ENCODE measurements at places on chromosomes 4 and X. TPM values are rescaled to one million over a fixed set of nuclear protein-coding genes. Genes with fewer than 3 reads are reported as not detected.

GRCh38 chrX:56219700-56220099 lies 12.5 kb upstream of the KLF8 start:
- no peak for DNase-seq

GRCh38 chr4:43693876-43694275 lies 754.7 kb downstream of the KCTD8 start:
- DNase-seq = no peak

DNA sequence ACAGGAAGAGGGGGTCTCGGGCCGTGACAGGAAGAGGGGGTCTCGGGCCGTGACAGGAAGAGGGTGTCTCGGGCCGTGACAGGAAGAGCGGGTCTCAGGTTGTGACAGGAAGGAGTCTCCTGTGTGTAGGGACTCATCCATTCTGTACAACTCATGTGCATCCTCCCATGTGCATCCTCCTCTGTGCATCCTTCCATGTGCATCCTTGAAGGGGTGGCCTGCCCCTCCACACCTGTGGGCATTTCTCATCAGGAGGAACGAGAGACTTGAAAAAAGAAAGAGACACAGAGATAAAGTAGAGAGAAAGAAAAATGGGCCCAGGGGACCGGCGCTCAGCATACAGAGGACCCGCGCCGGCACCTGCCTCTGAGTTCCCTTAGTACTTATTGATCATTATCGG lies 30.2 kb upstream of the PLCXD1 start:
- no peak for DNase-seq

- DNase-seq = peak; percentile 32
Measured at GRCh38 chr4:124903995-124904722, 191.6 kb upstream of the ANKRD50 start.

STARD8 gene
- total RNA-seq = 9.4 TPM

DNA sequence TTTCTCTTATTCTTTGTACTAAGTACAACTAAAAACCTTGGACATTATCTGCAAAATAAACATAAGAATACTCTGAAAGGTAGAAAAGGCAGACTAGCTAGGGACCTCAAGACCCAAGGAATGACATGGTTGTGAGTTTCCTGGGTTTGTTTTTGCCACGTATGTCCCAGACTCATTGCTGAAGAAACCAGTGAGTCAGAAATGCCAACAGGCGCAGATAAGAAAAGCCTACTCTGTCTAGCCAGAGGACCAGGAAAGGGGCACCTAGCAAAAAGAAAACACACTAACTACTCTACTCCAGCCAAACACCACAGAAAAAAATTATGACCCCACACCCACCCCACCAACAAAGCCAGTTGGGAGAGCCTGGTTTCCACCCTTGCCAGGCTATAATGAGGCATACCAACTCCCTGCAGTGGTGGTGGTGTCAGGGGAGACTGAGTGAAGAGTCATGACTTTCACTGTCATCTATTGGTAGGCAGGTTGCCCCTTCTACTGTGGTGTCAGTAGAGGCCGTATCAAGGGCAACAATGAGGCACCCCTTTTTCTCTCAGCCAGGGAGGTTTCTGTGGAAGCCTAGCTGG lies 10.9 kb downstream of the MTMR1 start:
- no peak for DNase-seq

GRCh38 chr4:94253036-94253435 lies 45.4 kb downstream of the SMARCAD1 start:
- no peak for DNase-seq

DNA sequence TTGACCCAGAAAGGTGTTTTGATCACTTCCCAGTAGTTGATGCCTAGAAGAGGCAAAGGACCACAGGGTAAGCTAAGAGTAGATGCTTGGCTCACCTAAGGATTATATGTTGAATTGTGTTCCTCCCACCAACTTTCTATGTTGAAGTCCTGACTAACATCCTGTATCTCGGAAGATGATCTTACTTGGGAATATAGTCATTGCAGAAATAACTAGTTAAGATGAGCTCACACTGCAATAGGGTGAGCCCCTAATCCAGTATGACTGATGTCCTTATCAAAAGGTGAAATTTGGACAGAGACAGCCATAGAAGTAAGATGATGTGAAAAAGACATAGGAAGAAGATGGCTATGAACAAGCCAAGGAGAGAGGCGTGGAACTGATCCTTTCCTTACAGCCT lies 3.3 kb upstream of the HMGB2 start:
- no peak for DNase-seq

AADAT gene
- 1.5 TPM for total RNA-seq

MPP1 gene
- total RNA-seq = 17.7 TPM

DNA sequence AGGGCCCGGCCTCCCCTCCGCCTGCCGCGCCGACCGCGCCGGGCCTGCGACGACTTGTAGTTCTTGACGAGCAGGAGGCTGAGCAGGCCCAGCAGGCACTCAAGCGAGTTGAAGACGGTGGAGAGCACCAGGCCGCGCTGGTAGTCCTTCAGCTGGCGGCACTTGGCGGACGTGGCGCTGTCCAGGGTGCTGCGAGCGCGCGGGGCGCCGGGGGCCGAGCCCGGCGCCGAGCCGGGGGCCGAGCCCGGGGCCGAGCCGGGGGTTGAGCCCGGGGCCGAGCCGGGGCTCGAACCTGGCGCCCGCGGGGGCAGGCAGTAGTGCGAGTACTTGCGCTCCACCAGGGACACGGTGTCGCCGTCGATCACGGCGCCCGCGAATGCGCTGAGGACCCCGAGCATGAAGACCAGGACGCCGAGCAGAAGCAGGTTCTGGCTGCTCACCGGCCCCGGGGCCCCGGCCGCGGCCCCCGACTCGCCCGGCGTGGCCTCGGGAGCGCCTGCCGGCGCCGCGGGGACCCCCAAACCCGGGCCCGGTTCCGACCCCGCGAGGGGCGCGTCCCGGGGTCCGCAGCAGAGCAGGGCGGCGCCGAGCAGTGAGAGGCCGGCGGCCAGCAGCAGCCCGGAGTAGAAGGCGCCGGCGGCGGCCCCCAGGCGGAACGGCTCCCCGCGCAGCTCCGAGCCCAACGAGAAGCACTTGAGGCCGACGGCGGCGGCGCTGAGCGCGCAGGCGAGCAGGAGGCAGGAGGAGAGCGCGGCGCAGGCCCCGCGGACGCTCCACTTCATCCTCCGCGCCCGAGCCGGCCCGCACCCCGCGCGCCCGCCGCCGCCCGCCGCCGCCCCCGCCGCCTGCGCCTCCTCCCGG lies 584 bp downstream of the TMEM271 start:
- DNase-seq = no peak

HPSE gene
- 0.65 TPM for total RNA-seq

- no peak for DNase-seq
Measured at GRCh38 chr4:116598980-116599789, 486.2 kb downstream of the TRAM1L1 start.

DNA sequence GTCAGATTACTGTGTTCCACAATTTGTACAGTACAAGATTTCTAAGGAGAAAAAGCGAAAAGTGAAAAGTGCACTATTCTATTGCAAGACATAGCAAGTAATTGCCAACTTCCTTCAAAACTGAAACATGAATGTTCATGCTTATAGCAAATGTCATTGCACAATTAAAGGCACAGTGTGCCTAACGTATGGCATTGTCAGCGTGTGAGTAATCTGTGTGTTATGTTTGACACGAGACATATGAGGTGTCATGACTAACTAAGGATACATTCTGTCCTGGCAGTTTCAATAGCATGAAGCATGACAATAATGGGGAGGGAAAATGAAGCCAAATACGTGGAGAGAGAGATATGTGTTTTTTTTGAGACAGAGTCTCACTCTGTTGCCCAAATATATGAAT lies 33.6 kb upstream of the TBC1D9 start:
- no peak for DNase-seq

- no peak for DNase-seq
Measured at GRCh38 chr4:26124753-26125321, 196.0 kb upstream of the RBPJ start.

ADH1A gene
- not detected for total RNA-seq

DNA sequence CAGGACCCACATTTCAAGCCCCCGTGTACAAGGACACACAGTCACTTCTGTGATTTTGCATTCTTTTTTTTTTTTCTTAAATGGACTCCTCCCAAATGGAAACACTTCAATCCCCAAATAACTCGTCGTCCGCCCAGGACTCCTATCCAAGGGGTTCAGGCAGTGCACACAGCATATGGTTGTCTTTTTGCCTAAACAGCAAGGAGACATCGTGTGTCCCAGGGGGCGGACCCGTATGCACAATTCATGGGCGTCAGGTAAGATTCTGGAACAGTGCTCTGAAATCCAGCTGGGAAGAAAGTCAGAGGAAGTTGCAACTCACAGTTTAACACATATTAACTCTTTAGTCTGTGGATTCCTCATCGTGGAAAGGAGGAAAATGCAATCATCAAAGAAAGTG lies 231.3 kb downstream of the SHOX start:
- no peak for DNase-seq

DNA sequence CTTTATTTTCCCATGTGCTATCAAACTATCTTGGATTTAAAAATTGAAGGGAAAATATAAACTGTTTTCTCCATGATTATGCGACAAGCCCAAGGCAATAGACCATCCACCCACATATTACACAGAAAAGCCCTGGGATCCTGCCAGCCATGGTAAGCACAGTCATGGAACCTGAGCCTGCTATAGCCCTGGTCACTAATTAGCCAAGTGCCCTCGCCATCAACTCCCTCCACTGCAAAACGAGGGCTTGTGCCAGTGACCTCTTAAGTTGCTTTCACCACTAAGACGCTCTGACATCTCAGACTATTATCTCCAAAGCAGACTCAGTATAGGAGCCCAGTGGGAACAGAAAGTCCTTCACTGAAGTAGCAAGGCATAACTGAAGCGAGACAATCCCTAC lies 69.2 kb downstream of the NLGN4X start:
- DNase-seq = no peak

- no peak for DNase-seq
Measured at GRCh38 chr4:74618659-74619058, 173.7 kb downstream of the AREG start.

- no peak for DNase-seq
Measured at GRCh38 chr4:6106156-6106555, 87.9 kb upstream of the C4orf50 start.

CLDN34 gene
- not detected for total RNA-seq

DNA sequence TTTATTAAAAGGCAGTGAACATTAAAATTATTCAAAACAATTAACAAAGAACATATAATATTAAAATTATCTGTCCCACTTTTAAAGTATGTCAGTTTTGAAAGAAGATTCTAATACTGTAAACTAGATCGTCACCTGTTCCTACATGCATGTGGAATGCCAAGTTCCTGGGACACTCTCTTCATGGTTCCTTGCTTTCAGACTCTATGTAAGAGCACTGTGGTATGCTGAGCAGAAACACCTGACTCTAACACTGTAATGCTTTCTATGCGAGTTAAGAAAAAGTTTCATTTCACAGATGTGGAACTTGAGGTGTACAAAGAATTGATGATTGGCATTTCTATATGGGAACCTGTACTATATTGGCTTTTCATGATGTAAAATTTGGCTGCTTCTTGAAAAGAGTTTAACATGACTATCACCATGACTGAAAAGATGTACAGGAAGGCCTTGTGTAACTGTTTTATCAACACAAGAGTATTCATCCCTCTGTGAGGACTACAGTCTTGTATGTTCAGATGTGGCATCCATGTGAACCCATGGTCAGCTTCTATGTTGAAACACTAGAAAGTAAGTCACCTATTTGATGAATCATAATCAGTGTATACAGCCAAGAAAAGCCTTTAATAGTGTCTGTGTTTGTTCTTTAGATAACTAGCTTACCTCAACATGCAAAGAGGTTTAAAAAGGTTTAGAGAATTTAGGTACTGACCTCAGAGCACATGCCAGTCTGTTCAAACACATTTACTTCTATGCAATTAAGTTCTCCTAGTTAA lies 354.5 kb downstream of the ARHGAP24 start:
- no peak for DNase-seq

TCEAL1 gene
- total RNA-seq = 19.0 TPM

DNA sequence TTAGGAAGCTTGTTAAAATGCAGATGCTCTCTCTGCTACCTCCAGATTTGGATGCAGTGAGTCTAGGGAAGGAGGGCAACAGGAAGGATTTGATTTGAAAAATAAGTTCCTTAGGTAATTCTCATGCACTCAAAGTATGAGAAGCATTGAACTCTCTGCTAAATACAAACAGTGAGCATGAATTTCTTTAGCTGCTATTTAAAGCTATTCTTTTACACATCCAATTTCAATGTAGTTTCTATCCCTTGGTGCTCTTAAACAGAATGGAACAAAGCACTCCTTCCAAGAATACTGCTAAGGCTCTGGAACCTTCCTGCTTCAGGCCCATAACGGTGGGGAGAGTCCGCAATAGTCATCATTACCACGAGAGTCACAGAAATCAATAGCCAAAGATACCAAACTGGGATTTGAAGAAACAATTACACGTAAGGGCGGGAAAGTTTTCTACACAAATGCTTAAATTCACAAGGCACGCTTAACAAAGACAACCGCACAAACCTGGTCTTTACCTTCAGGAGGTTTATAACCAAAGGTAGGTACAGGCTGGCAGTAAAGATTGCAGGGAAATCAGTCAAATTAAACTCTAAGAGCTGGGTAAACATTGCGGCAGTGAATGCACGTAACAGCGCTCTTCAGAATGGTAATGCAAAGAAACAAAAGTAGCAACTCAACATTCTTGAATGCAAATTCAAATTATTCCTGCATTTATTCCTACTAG lies 123.2 kb upstream of the NAP1L5 start:
- DNase-seq = no peak

POU3F4 gene
- total RNA-seq = not detected

PF4V1 gene
- 0.93 TPM for total RNA-seq

TMPRSS11D gene
- total RNA-seq = not detected

DNA sequence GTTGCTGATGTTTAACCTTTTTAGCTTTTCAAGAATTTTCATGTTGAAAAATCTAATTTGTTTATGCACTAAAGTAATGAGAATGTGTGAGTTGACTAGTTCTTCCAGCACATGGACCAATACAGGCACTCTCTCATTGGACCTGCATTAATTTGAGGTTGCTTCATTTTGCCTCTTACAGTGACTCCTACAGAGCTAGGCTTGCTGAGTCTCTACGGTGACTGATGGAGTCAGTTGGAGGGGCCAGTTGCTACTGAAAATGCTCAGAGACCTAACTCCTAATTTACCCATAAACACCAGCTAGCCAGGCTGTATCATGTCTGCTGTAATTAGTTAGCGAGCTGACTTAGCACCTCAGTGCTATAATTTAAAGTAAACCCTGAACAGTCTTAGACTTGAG lies 10.9 kb downstream of the MTHFD2L start:
- DNase-seq = no peak

NXF2B gene
- total RNA-seq = not detected

- DNase-seq = no peak
Measured at GRCh38 chrX:9628779-9629493, 136.7 kb downstream of the GPR143 start.

GRCh38 chrX:123186801-123187200 lies 2.7 kb downstream of the GRIA3 start:
- DNase-seq = no peak

- no peak for DNase-seq
Measured at GRCh38 chrX:110665223-110666002, 130.2 kb downstream of the CHRDL1 start.

DNA sequence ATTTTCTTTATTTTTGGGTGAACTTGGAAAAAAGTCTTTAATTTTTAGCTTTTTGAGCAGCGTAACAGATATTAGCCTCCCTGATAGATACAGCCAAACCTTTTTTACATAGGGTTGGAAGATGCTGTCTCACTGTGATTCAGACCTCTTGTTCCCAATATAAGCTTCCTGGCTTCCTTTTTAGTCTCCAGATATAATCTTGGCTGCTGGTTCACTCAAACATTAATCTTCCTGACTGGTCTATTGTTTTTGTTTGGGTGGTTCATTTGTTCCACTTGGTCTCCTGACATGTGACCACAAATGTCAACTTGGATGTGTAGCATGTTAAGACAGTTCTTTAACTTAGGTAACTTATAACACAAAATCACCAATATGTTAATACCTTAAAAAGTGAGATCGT lies 23.0 kb downstream of the RPA4 start:
- no peak for DNase-seq

GRCh38 chr4:82677327-82677726 lies 115.5 kb upstream of the TMEM150C start:
- DNase-seq = no peak

Data from heart left ventricle (tissue), 16 donors.